ENCODE measurements at places on chromosomes 1 and 21.

GRCh38 chr1:53585129-53585528 lies 125.9 kb downstream of the DMRTB1 start:
- no peak for DNase-seq

DNA sequence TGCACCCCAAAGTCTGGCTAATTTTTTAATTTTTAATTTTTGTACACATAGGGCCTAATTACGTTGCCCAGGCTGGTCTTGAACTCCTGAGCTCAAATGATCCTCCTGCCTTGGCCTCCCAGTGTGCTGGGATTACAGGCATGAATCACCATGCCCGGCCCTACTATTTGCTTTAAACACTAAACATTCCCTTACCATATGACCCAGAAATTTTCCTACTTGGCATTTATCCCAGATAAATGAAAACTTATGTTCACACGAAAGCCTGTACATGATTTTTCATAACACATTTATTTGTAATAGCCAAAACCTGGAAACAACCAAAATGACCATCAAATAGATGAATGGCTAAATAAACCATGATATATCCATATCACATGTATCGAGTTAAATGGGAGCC lies 35.8 kb downstream of the NDUFS5 start:
- DNase-seq: no peak

DNA sequence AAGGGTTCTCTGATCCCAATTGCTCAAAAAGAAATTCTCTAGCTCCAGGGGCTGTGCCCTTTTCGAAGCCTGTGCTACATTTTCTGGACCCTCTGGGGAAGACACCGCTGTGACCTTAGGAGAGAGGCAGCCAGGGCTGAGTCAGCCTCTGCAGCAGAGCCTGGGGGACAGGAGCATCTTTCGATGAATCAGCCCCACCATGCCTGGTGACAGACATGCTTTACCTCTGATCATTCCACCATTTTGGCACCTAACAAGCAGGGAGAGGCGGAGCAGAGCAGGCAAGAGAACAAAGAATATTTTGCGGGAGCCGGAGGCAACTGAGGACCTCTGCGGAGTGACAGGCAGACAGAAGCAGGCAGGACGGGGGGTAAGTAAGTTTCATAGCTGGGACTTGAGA lies 84.9 kb downstream of the VWA5B1 start:
- DNase-seq: no peak

- DNase-seq: no peak
These were observed 34.3 kb upstream of the HMCN1 start for GRCh38 chr1:185699874-185700273.

DNA sequence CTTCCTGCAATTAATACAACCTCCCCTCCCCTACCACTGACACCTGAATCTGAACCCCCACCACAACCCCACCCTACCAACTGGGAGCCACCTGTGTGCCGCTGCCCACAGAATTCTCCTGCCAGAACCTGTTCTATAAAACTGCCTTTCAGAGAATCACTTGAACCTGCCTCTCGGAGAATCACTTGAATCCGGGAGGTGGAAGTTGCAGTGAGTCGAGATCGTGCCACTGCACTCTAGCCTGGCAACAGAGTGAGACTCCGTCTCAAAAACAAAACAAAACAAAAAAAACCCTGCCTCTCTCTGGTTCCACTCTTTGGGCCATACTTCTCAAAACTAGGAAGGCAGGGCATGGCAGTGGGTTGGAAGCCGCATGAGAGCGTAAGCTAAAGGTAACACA lies 5.7 kb downstream of the URB1 start:
- no peak for DNase-seq

DNA sequence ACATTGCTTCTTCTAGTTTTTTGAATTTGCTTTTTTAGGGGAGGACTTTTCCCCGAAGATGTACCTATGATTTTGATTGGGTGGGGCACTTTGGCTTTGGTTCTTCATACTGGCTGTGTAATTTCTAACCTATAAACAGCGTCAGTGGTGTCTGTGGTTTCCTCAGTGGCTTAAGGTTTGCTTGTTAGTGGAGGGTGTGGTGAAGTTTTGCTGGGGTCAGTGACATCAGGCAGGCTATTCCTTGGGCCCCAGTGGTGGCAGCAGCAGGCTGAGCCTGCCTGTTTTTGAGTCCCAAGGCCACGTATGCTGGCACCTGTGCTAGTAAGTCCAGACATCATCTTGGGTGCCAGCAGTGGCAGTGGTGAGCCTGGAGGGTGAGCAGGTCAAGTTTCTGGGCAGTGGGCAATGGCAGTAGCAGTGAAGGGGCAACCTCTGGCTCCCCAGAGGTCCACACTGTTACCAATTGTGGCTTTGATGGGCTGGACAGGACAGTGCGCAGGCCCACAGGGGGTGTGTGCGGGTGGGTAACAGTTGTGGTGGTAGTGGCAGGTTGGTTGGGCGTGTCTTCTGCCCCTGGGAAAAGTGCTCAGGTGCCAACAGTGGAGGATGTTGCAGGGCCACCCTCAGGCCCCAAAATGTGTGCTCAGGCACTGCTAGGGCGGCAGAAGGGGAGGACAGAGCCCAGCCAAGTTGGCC lies 54.9 kb upstream of the B3GALT2 start:
- no peak for DNase-seq

- DNase-seq: no peak
These were observed 47.1 kb downstream of the C8A start for GRCh38 chr1:56901716-56902115.

DNA sequence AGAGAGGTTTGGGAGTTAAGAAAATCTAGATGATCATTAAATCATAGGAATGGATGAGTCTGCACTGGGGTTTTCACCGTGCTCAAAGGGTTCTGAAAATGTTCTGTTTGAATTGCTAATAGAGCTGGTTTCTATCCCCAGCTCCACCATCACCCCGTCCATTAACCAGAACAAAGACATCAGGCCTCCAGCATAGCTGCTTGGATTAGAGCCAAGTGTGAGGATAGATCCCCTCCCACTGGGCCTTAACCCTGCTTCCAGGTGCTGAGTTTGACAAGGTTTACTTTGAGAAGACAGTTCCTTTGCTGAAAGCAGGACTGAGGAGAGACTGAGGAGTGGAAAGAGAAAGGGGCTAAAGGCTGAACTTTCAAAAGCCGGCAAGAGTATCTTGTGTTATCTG lies 48.3 kb downstream of the MPZL1 start:
- peak; percentile 44 for DNase-seq

DNA sequence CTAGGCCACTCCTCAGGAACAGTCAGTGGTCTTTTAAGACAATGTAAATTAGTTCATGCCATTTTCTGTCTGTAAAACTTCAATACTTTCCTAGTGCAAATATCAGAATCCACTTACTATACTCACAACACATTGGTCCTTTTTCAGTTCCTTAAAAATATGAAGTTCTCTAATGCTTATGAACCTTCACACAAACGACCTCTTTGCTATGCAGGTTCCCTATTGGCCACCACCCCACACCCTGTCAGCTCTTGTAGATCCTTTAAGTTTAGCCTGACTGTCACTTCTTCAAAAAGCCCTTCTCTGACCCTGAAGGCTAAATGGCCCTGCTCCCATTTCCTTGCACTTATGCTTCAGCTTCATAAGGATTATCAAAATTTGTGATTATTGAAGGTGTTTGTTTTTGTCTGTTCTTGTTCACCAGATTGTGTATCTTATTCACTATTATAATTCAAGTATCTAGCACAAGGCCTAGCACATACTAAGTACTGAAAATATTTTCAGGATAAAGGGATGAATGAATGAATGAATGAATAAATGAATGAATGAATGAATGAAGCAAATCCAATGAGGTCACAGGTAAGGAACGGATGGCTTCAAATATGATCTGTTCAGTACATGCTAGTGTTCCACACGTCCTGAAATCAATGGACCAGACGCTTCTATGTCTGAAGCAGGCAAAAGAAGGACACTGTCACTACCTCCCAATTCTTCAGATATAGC lies 373.9 kb downstream of the VAV3 start:
- DNase-seq: no peak

GRCh38 chr1:40825435-40825788 lies 36.8 kb downstream of the CITED4 start:
- DNase-seq: no peak

GRCh38 chr1:58000821-58001220 lies 545.7 kb downstream of the OMA1 start:
- no peak for DNase-seq

- no peak for DNase-seq
These were observed 482.6 kb downstream of the TTLL7 start for GRCh38 chr1:83516369-83516768.

DNA sequence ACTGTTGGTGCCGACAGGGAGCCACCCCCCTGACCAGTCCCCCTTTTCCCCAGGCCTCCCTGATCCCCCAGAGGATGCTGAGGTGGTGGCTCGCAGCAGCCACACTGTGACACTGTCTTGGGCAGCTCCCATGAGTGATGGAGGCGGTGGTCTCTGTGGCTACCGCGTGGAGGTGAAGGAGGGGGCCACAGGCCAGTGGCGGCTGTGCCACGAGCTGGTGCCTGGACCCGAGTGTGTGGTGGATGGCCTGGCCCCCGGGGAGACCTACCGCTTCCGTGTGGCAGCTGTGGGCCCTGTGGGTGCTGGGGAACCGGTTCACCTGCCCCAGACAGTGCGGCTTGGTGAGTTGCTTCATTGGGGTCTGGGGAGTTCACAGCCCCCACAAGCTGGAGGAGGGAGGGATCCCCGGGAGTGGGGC lies 89.2 kb downstream of the TRIM11 start:
- no peak for DNase-seq

GRCh38 chr1:17877896-17878295 lies 122.8 kb downstream of the ACTL8 start:
- no peak for DNase-seq

DNA sequence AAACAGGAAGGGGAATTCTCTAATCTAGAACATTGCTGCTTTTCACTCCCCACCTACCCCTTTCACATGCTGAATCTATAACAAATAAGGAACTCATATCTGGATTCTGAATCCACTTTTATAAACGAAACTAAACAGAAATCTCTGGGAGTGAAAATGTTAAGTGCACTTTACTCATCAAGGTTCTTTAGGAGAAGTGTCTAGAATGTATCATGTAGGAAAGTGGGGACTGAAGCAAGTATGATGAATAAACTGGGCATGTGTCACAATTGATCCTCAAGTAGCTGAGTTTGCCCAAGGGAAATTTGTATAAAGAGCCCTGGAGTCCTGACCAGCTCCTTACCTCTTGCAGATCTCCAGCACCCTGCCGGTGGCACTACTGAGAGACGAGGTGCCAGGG lies 19.8 kb downstream of the AVPR1B start:
- DNase-seq: no peak

DNA sequence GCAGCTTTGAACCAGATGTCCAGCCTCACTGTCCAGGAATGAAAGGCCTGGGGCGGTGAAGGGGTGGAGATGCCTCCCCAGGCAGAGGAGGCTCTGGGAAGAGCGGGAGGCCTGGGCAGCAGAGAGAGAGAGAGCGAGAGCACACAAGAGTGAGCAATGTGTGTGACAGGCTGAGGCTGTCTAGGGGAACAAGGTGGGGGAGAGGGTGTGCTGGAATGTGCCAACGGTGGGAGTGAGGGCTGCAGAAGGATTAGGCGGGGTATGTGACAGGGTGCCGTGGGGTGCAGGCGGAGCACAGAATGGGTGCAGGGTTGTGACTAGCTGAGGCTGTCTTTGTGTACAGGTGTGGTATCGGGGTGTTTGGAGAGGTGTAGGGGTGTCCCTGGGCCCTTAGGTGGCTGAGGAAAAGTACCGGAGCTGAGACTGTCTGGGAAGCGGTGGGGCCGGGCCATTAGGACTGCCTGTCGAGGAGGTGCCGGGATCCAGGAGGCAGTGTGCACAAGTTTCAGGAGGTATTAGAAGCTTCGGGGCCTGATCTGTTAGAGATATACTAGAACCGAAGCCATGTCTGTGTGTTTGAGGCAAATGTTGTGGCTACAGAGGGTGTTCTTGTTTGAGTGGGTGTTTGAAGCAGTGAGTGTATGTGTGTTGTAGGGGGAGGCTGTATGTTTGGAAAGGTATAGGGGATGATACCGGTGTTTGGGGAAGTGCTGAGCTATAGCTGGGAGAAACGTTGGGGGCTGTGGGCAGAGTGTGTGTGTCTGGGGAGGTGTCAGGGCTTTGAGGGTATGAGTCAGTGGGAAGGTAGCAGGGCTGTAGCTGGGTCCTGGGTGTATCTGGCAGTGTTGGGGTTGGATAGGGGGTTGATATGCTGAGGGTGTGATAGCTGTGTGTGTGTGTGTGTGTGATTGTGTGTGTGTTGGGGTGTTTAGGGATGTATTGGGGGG lies 9.1 kb downstream of the AHDC1 start:
- DNase-seq: no peak

DNA sequence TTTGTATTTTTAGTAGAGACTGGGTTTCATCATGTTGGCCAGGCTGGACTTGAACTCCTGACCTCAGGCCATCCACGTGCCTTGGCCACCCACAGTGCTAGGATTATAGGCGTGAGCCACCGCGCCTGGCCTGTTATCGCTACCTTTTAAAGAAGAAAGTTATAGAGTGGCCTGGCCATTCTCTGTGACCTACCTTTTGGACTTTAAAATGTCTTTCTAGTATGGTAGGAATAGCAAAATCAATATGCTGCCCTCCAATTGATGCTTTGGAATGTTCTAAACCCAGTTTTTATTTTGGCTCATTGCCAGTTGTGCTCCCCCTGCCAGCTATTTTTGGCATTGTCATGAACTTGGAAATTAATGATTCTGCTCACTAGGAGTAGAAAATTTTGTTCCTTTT lies 19.9 kb downstream of the HIPK1 start:
- DNase-seq: no peak

GRCh38 chr1:186059311-186059710 lies 315.7 kb downstream of the TPR start:
- no peak for DNase-seq

GRCh38 chr21:41783476-41784180 lies 16.8 kb upstream of the RIPK4 start:
- DNase-seq: peak; percentile 58

- no peak for DNase-seq
These were observed 54.5 kb downstream of the TBCE start for GRCh38 chr1:235421751-235422150.

GRCh38 chr1:16138772-16139221 lies 17.1 kb downstream of the EPHA2 start:
- DNase-seq: no peak

DNA sequence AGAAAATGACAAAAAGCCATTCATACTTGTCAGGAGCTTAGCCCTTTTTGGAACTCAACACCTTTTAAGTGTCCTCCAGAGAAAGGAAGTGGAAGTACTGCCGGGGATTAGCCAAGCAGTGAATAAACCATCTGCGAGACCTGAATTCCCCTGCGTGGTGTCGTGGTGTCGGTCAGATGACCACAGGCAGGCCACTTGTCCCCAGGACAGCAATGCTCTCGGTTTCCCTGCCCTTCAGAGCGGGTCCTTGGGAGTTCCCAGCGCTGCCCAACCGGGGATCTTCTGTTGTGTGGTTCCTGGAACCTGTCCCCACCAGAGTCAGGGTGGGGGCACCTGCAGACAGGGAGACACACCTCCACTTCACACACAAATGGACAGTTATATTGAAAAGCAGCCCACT lies 9.2 kb downstream of the GPR157 start:
- no peak for DNase-seq

- DNase-seq: no peak
These were observed 560.4 kb upstream of the DAB1 start for GRCh38 chr1:57984277-57984676.

GRCh38 chr1:108925920-108926319 lies 37.4 kb downstream of the CLCC1 start:
- DNase-seq: no peak
